HL-60 (cell line): ENCODE measurements at places on chromosomes 11 and 22.

DNA sequence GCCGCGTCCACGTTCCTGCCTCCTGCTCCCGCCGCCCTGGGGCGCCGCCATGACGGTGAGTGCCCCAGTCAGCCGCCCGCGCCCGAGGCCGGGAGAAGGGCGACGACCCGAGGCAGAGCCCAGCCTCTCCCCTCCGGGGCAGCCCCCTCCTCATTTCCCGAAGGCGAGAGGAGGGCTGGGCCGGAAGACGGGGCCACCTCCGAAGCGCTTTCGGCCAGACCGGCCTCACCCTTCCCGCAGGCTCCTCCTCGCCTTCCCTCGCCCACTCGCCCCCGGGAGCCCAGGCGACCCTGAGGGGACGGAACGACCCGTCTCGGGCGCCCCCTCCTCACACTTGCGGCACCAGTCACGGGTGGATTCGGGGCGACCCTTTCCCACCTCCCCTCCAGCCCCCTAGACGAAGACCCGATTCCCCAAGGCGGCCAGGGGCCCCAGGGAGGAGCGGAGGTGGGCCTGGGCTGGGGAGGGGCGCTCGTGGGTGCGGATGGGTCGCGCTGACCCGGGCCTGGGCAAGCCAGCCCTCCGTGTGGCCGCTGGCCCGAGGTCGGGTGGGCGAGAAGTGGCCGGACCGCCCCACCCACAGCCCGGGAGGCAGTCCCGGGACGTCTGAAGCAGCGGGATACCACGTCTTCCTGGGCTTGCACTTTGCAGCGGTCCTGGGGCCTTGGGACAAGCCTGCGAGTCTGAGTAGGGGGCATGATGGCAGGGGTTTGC, 49.7 kb downstream of the TRIOBP start:
- no peak for DNase-seq

DNA sequence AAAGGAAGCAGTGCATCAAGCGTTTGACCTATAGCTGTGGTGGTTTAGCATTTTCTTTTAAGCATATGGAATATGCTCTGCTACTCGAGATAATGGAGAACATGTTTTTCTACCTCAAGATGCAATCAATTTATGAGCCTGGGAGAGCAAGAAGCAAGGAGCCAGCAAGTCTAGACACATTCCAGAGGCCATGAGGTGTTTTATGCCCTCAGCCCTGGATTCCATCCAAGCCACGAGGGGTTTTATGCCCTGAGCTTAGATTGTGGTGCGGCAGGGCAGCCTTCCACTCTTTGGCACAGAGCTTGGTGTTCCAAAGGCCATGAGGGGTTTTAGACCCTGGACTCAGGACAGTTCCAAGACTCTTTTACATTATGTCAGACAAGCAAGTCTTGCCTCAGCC, 11.7 kb upstream of the DNAJB13 start:
- no peak for DNase-seq

- no peak for DNase-seq
These were observed 73.7 kb downstream of the FLI1 start for GRCh38 chr11:128767591-128768001.

DNA sequence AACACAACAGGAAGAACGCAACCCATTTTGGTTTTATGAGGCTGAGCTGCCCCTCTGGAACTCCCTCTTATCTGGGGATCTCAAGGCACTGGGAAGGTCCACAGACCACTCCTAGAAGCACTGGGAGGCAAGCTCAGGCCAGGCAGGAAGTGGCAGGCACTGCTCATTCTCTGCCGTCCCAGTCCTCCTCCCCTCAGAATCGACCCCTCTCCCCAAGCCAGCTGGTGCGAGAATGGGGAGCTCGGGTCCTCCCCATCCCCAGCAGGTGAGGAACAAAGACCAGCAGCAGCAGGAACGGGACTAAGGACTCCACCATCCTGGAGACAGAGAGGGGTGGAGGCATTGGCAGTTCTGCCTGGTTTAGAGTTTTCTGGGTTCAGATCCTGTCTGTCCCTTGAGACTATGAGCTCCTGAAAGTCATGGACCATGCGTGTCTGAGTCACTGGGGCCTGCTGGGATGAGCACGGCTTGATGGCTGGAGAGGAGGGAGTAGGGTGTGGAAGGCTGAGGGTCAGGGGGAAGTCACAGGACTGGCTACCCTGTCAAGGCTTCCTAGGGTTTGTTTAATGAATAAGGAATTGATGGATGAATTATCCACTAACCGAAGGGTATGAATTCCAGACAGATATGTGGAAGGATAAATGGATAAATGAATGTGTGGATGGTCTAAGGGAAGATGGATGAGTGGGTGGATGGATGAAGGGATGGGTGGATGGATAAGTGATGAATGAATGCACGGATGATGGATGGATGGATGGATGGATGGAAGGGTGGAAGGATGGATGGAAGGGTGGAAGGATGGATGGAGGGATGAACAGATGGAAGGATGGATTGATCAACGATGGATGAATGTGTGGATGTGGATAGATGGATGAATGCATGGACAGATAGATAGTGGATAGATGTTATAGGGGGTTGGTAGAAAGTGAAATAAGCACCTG, 6.4 kb downstream of the MYEOV start:
- DNase-seq = no peak

- no peak for DNase-seq
These were observed 13.0 kb upstream of the TUB start for GRCh38 chr11:8067929-8068575.

DNA sequence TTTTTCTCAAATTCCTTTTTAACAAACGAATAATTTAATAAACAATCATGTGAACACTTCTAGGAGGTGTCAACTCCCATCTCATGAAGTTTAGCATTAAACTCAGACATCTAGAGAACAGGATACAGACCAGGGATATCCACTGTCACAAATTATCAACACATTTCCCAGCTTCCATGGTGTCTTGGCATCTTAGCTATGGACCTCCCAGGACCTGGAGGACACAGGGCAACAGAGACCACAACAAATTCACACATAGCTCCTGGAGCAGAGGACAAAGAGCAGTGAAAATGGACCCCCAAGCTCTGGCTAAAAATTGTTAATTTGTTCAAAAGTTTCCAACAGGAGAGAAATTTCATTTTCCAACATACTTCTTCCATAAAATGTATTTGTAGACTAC, 102.2 kb downstream of the SGSM3 start:
- DNase-seq = no peak

- DNase-seq = no peak
These were observed 331.6 kb upstream of the ANO5 start for GRCh38 chr11:21861314-21861713.

- no peak for DNase-seq
These were observed 39.9 kb downstream of the SERGEF start for GRCh38 chr11:17972987-17973386.

- peak; percentile 91 for DNase-seq
These were observed 1.1 kb downstream of the SLC3A2 start for GRCh38 chr11:62881579-62882430.

GRCh38 chr22:21624120-21624879, 5.5 kb downstream of the YDJC start:
- peak; percentile 38 for DNase-seq

- no peak for DNase-seq
These were observed 11.6 kb downstream of the LARGE2 start for GRCh38 chr11:45933846-45934579.

DNA sequence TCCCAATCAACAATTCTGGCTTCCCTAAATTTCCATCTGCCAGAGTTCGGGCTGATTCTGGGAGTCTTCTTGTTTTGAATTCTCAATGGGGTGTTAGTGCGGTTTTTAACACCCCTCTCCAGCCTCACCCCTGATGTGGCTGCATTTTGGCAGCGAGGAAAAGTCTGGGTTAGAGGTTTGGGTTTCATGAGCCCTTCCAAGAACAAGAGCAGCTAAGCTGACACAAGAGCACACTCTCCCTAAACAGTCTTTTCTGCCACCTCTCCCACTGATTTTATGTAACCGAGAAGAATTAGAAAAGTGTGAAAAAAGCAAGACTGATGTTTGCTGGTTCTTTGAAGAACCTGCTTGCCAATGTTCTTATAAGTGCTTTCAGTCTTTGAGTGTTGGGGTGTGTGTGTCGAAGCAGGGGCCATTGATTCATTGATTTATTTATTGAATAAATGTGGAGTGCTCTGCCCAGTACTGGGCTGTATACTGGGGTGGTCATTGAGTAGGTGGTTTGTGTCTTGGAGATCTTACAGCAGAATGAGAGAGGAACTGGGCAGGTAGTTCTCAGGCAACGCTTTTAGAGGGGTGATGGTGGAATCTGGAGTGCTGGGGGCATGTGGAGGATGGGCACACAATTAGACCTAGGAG, 101.5 kb downstream of the TRAF6 start:
- no peak for DNase-seq

- DNase-seq = peak; percentile 93
These were observed 2.2 kb upstream of the TUT1 start for GRCh38 chr11:62593434-62594044.

- DNase-seq = no peak
These were observed 150.2 kb downstream of the SWAP70 start for GRCh38 chr11:9814108-9814507.

GRCh38 chr11:129978447-129978846, 24.2 kb downstream of the PRDM10 start:
- no peak for DNase-seq

- DNase-seq = no peak
These were observed 157.4 kb upstream of the NAV2 start for GRCh38 chr11:19555266-19555665.

GRCh38 chr11:74696939-74697675, 34.1 kb downstream of the CHRDL2 start:
- DNase-seq = no peak

DNA sequence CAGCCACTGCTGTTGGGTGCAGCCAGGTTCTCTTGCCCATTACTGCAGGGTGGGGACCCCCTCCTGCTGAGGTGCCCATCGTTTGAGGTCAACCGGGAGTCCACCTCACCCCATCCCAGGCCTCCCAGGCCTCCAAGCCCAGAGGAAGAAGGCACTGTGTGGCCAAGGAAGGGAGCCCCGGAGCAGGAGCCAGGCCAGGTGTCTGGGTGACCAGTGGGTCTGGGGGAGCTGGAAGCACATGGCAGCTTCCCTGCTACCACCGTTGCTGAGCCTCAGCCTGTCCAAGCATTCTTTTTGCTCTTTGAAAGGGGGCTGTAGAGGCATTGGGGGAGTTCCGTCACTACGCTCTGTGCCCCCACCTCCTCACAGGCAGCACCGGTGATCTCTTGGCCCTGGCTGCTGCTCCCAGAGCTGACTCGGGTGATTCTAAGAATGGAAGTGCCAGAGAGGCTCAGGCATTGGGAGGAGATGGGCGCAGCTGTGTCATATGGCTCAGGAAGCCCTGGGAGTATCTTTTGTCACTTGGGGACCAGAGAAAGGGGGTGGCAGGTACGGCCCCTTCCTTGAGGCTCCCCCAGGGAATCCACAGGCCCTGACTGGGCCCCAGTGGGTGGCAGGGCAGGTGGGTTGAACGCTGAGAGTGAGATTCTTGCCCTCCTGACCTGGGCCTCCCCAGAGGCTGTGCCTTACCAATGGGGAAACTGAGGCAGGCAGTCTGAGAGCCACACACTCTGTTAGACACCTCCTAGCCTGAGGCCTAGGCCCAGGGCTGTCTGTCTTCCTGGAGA, 1.9 kb downstream of the SEPTIN5 start:
- DNase-seq = no peak

- no peak for DNase-seq
These were observed 21.8 kb upstream of the ATXN10 start for GRCh38 chr22:45649809-45650208.

DNA sequence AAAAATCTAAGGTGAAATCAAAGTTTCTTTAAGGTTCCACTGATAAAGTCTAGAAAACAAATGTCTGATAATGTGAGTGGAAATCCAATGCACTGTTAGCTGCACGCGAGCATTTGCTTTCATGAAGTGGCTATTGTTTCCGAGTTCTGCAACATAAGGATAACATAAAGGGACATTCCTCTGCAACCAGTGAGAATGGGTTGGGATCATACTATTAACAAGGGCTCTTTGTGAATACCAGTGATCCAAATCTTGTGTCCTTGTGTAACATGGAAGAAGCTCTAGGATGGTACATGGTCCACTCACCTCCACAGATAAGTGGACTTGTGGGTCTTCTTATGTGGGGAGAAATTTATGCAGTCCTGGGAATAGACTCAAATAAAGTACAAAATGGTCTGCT, 24.6 kb downstream of the APIP start:
- DNase-seq = no peak

DNA sequence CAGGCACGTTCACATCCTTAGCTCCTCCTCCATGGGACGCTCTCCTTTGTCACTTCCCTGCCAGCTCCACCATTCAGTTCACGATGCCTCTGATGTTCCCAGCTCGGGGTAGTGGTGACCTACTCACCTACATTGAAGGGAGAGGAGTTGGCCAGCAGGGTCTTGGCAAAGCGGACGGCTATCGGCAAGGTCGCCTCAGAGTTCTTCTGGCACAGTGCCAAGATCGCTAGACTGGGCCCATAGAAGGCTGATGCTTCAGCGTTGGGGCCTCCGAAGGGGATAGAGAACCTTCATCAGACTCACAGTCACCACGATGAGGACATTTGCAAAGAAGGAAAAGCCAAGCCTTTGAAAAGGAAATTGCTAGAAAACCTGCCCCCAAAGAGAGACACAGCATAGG, 3.0 kb downstream of the CBLIF start:
- DNase-seq = no peak
